ENCODE measurements at places on chromosomes 11 and 22.

DNA sequence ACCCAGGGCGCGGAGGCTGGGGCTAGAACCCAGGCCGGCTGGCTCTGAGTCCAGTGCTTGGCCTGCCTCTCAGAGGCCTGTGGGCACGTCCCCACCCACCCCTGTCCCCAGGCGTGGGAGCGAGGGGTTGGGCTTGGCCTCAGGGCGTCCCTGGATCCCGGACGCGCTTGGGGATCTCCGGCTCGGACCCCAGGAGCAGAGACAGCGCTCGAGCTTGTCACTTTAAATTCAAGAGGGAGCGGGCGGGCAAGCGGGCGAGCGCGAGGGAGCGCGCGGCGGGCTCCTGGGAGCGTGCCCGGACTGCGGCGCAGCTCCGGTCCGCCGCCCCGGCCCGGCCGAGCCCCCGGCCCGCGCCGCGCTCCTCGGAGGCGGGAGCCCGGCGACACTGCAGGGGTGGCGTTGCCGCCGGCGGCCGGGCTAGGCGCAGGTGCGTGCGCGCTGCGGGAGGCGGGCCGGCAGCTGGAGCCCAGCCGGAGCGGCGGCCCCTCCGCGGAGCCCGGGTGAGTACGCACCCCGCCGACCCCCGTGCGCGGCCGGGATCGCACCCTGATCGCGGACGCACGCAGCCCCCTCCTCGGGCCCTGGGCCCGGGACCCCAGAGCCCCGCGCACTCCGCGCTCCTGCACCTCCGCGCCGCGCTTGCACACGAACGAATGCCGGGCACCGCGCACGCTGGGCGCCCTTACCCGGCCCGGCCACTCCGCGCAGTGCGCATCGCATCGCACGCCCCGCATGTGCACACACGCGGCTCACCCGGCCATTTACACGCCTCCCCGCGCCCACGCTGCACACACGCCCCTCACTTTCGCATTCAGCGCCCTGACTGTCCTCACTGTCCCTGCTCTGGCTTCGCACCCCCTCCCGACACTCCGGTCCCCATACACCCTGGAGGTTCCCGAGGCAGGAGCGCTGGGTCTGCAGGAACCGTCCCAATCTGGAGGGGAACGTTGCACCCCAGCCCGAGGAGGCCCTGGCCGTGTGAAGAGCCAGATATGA is at the start of gene SYT12:
Gene SYT12 (plus strand): TSS at position 174 of the 996 bp plus-strand sequence. CDS start 7,011 bp downstream, outside the sequence.
- DNase-seq = peak; percentile 69

GRCh38 chr11:129508163-129508562 is 132.5 kb downstream of the BARX2 start:
- no peak for DNase-seq

- DNase-seq = no peak
These were observed 15.3 kb downstream of the LTBP3 start for GRCh38 chr11:65542738-65543390.

GRCh38 chr11:33866936-33867335 is 24.9 kb downstream of the LMO2 start:
- no peak for DNase-seq

DNA sequence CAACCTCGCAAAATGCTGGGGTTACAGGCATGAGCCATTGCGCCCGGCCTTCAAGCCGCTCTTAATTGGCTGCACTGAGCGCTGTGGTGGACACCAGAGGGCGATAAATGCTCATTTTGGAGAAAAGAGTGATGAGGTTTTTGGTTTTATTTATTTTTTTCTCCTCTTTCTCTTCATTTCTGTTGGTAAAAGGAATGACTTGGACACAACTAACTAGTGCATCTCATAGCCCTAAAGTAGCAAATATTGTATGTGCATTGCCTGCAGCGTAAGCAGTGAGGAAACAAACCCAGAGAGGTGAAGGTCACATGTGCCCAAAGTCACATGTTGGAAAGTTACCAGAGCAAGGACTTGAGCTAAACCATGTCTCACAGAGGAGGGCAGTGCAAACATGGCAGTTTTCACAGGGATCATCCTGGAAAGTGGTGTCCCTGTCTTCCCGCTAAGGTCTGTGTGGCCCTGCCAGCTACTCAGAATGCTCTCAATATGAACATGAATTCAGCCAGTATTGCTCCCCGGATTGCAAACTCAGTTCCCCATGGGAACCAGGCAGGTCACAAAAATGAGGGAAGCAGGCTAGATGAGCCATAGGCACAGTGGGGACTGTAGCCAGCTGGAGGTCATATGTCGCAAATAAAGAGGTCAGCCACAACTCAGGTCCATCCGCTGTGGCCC is 8.6 kb upstream of the CD82 start:
- DNase-seq = peak; percentile 81

GRCh38 chr11:121180183-121180582 is 79.1 kb downstream of the TECTA start:
- DNase-seq = no peak

DNA sequence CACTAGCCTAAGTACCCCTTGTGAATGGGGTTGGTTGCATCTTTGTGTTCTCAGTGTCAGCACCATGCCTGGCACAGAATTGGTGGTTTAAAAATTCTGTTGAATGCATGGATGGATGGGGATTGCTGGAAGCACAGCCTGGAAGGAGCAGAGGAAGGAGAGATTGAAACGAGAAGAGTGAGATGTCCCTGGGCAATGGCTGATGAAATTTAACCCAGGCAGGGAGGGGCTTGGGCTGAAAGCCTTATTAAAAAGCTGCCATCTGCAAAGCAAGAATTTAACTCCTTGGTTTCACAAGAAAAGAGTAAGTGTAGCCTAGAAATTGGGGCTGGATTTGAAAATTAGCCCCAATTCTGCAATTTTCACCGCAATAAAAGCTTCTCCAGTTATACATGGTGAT is 126.7 kb downstream of the TEAD1 start:
- DNase-seq = no peak

DNA sequence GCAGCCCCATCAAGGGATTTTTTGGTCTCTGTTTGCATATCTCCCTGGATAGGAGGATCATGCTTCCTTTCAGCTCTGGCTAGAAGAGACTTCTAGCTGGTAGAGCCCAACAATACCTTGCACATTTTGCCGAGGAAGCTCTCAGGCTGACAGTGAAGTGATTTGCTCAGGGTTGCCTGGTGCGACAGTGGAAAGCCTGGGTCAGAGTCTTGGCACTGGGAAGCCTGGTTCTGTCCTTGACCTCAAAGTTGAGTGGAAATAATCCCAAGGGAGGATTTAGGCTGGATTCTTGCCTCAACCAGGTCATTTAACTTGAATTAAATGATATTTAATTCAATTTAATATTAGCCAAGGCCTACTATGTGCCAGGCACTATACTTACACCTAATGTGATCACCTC is 24.4 kb upstream of the ALG8 start:
- DNase-seq = no peak

DNA sequence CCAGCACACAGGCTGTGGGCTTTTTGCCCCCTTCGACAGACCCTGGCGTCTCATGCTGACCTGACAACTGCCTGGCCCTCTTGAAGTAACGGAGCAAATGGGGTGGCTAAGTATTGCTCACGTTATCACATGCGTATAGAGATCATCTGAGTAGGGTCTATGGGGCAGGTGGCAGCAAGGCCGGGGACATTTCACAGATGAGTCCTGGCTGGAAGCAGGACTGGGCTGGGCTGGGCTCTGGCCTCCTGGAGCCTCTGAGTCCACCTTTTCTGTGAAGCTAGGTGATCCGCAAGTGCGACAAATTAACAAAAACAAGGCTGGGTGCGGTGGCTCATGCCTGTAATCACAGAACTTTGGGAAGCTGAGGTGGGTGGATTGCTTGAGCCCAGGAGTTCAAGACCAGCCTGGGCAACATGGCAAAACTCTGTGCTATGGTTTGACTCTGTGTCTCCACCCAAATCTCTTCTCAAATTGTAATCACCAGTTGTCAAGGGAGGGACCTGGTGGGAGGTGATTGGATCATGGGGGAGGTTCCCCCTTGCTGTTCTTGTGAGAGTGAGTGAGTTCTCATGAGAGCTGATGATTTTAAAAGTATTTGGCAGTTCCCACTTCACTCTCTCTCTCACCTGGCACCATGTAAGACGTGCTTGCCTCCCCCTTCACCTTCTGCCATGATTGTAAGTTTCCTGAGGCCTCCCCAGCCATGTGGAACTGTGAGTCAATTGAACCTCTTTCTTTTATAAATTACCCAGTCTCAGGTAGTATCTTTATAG is 122.0 kb downstream of the MPPED1 start:
- DNase-seq = no peak

GRCh38 chr11:93054881-93055280 is 85.4 kb downstream of the MTNR1B start:
- DNase-seq = no peak

DNA sequence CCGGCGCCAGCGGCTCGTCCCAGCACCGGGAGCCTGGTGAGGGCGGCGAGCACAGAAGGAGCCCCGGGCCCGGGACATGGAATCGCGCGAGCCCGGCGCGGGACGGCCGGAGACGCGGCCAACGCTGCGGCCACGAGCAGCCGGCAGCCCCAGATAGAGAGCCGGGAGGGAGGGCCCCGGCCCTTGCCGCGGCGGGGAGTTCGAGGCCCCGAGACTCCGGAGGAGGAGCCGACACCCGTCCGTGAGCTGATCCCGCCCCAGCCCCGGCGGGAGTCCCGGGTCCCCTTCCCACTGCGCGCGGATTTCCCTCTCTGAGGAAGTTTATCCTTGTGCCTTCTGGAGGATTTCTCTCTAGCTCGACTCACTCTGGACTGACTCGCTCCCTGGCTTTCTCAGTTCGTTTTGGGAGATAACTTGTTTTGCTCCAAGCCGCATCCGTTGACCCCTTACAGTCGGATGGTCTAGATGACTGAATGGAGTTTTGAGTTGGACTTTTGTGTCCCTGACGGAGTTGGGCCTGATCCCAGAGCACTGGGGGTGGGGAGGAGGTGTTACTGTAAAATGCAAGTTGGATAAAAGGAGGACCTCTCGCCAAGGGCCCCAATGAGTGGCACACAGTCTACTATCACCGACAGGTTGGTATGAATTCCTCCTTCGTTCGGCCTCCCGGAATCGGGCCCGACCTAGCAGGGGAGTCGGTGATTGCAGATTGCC is 585 bp downstream of the ARHGEF12 start:
- DNase-seq = peak; percentile 47
